ENCODE measurements at places on chromosomes 13 and 19. TPM values are rescaled to one million over a fixed set of nuclear protein-coding genes. Genes with fewer than 3 reads are reported as not detected.

Gene PRX
- polyA plus RNA-seq, result 10.4 TPM

Gene ELSPBP1
- polyA plus RNA-seq, result 0.25 TPM

Gene MATK
- 0.96 TPM for polyA plus RNA-seq

Gene GNA15
- polyA plus RNA-seq, result 0.65 TPM

Gene OR7A5
- polyA plus RNA-seq, result 0.05 TPM

Gene LYPD5
- polyA plus RNA-seq, result 0.33 TPM

Gene TEX26
- polyA plus RNA-seq, result 1.7 TPM

Gene AZU1
- 0.81 TPM for polyA plus RNA-seq

Gene RNF225
- not detected for polyA plus RNA-seq

Gene PCP2
- polyA plus RNA-seq, result 0.80 TPM

Gene ARHGEF18
- polyA plus RNA-seq, result 26.6 TPM

Gene ZNF136
- 22.2 TPM for polyA plus RNA-seq

Gene SLC25A23
- 70.8 TPM for polyA plus RNA-seq

Gene CALR3
- not detected for polyA plus RNA-seq

Gene NAPSA
- polyA plus RNA-seq, result 9.6 TPM

Gene ADAMTSL5
- polyA plus RNA-seq, result 0.27 TPM

Gene ZNF583
- polyA plus RNA-seq, result 11.9 TPM

Gene SOHLH2
- 4.8 TPM for polyA plus RNA-seq

Gene KIRREL2
- polyA plus RNA-seq, result 9.0 TPM

Gene KCNJ14
- 1.1 TPM for polyA plus RNA-seq

Gene AMER2
- 0.35 TPM for polyA plus RNA-seq

All from left kidney (tissue), 8 donors.